ENCODE measurements at places on chromosomes 2 and 18. TPM values are rescaled to one million over a fixed set of nuclear protein-coding genes. Genes with fewer than 3 reads are reported as not detected.

The MROH2A gene
- total RNA-seq = 0.52 TPM

The SPRED2 gene
- total RNA-seq = 12.8 TPM

The NOL4 gene
- total RNA-seq = not detected

The GREB1 gene
- total RNA-seq = 0.60 TPM

The HTR2B gene
- total RNA-seq = not detected

The LRP1B gene
- total RNA-seq = 0.40 TPM

The CHST10 gene
- 0.88 TPM for total RNA-seq

The ANKRD62 gene
- total RNA-seq = 0.48 TPM

The MYOM1 gene
- 0.32 TPM for total RNA-seq

All from esophagus mucosa (tissue), 1 donor.